ENCODE measurements at places on chromosomes 1 and 21.

DNA sequence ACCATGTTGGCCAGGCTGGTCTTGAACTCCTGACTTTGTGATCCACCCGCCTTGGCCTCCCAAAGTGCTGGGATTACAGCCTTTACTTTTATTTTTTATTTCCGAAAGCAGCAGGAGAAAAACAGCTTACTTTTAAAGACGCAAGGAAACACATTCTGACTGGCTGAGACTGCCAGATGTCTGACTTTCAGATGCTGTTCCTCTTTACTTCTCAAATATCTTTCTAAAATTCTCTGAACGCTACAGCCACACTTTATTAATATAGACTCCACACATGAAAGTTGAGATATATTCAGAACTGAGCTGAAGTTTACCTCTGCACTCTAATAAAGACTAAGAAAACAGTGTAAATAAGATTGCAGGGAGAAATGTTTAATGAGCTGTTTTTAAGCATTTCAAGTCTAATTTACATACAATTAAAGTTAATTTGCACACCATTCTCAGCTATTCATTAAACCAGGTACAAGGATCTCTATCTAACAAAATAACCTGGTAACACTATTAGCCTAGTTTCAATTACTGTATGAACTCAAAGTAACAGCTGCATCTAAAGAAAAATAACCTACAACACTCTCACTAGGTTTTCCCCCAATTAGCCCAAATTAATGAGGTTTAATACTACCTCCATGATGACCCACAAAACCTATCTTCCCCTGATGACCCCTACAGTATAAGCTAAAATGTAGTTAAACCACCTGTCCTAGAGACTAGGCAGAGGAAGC, 24.9 kb downstream of the WASF2 start:
- DNase-seq: no peak

- no peak for DNase-seq
Observed at GRCh38 chr1:2232916-2233438, 4.9 kb downstream of the SKI start.

- DNase-seq: no peak
Observed at GRCh38 chr1:99943223-99943794, 26.5 kb upstream of the SLC35A3 start.

- no peak for DNase-seq
Observed at GRCh38 chr1:95604771-95605170, 370.8 kb downstream of the RWDD3 start.

- DNase-seq: no peak
Observed at GRCh38 chr1:193662030-193662429, 475.6 kb upstream of the B3GALT2 start.
